ENCODE measurements at places on chromosomes 6 and 20.

GRCh38 chr6:105611606-105612005, 208.7 kb upstream of the PREP start:
- no peak for DNase-seq

DNA sequence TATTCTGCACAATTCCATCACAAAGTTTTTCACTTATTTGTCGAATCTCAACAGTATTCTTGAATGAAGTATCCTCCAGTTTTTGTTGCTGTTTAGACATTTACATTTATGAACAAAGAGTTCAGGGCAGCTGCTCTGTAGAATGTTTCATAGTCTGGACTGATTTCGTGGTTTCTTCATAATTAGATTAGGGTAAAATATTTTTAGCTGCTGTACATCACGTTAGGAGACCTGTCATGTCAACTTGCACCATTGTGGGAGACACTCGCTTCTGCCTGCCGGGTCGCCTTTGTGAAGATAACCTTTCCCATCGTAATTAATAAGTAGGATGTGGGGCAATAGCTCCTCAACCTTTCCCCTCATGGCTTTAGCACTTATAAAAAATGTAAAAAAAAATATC, 27.5 kb upstream of the RPS6KA2 start:
- no peak for DNase-seq

DNA sequence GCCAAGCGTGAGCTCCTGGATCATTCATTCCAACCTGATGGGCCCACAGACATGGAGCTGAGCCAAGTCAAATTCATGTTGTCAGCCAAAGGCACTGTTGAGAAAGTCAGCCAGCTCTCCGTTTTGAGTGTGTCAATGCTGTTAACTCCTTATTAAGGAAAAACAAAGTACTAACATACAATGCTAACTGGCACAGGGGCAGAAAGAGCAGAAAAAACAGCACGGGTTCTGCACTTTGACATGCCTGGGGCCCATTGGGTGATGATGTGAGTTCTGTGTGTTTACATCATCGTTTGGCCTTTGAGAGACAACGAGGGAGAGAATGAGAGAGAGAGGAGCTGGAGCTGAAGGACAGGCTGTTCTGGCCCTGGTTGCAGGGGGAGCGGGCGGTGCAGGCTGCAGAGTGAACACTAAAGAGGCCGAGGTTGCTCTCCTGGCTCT, 85.9 kb downstream of the SMOC2 start:
- DNase-seq = no peak

GRCh38 chr6:138007014-138007472, 100.2 kb downstream of the PERP start:
- DNase-seq = peak; percentile 29

DNA sequence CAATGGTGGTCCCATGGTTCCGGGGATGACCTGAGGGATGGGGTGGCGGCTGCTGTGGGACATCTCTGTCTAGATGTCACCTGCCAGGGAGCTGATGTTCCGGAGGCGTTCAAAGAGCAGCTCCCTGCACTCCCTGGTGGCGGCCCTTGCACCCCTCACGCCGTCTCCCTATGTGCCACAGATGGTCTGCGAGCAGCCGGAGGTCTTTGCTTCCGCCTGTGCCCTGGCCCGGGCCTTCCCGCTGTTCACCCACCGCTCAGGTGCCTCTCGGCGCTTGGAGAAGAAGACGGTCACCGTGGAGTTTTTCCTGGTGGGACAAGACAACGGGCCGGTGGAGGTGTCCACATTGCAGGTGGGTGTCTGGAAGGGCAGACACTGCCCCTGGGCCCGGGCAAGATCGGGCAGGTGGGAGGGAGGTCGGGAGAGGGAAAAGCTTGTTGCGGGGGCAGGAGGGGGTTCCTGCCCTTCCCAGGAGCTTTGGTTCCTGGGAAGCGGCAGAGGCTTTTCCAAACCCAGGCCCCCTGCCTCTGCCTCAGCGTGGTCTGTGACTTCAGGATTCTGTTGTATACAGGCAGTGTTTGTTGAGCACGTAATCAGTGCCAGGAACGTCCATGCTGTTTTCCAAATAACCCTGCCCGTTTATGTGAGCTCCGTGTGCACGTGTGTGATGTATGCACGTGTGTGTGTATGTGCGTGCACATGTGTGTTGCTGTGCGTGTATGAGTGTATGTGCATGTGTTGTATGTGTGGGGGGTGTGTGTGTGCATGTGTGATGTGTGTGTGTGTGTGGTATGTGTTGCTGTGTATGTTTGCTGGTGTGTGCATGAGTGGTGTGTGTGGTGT, 1.9 kb downstream of the NPEPL1 start:
- no peak for DNase-seq

- DNase-seq = no peak
Observed at GRCh38 chr6:107823047-107823557, 1.0 kb downstream of the SCML4 start.

DNA sequence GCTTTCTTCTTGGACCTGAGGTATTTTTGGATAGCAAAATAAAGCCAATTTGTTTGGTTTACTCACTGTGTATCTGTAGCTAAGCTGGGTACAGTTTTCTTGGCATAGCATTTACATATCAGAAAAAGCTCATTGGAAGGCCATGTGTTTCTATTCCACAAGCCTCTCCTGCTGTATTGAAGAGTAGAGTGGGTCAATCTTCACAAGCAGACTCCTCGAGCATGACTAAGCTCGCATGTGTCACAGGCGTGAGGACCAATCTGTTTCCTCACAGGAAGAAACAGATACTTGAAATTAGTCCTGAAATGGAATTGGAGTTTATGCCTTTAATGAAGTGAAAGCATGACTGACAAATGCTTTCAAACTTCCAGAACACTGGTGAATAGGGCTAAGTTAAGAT, 1279.0 kb upstream of the MAP3K7 start:
- DNase-seq = no peak

- DNase-seq = no peak
Observed at GRCh38 chr6:25614052-25614451, 38.0 kb upstream of the SCGN start.

GRCh38 chr20:51162015-51162414, 139.1 kb upstream of the KCNG1 start:
- no peak for DNase-seq

DNA sequence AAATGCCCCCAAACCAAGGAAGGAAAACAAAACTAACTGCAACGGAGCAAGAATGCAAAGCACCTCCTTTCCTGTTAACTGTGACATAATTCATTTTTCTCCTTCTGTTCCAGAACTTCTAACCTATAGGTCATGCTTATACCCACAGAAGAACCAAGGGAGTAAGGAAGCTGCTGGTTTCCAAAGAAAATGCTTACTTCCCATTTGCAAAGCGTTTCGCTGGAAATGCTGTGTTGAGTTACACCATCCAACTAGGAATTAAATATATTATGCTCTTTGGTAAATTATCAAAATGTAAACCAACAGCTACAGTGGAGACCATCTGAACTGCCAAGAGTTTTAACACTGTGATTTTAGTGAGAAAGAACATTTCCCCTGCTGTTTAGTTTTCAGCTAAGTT, 42.9 kb downstream of the ATXN1 start:
- DNase-seq = no peak

GRCh38 chr6:150201772-150202329, 59.0 kb downstream of the PPP1R14C start:
- no peak for DNase-seq

DNA sequence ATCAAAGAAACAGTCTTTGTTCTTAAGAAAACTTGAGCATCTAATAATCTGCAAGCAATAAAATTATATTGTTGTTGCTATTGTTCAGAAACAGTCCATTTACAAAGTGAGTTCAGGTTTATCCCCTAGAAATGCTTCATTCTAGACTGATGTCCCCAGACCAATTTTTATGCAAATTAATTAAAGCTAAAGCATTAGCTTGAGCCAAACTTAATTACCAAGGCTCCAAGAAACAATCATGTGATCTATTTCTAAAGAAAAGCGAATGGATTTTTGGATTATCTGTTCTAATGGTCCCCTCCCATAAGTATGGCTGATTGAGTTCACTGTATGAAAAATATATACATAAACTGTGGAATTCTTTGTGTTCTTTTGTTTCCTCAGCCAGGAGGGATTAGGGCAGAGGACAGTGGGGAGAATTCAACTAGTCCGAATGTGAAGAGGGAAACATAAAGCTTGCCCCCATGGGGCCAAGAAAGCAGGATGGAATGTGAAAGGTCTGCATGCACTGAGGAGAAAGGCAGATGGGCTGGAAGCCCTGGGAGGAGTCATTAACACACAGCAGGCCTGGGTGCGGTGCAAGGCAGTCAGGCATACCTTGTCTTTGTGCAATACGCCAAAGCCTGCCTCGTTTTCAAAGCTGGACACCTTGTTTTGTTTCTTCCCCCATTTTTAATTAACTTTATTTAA, 597.1 kb downstream of the KIF16B start:
- no peak for DNase-seq

- peak; percentile 11 for DNase-seq
Observed at GRCh38 chr6:144006736-144007477, 1.2 kb downstream of the PLAGL1 start.

All from A172 (cell line).